ENCODE measurements at places on chromosomes 11 and 22.

- no peak for DNase-seq
These were observed 48.1 kb downstream of the DNHD1 start for GRCh38 chr11:6544921-6545850.

DNA sequence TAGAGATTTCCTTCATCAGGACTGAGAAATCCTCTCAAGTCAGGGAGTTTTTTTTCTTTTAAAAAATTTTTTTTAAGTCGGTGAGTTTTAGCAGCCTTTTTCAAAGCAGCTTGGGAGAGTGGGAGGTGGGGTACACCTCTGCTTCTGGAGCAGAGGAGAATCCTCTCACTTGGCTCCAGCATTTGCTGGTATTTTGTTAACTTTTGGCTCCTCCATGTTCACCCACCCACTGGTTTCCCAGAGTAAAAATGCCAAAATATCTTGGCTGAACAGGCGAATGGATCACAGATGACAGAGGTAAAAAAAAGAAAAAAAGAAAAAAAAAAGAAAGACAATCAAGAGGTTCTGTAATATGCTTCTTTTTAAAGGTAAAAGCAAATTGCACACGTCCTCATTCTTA lies 68.0 kb downstream of the GAB2 start:
- DNase-seq, result no peak

DNA sequence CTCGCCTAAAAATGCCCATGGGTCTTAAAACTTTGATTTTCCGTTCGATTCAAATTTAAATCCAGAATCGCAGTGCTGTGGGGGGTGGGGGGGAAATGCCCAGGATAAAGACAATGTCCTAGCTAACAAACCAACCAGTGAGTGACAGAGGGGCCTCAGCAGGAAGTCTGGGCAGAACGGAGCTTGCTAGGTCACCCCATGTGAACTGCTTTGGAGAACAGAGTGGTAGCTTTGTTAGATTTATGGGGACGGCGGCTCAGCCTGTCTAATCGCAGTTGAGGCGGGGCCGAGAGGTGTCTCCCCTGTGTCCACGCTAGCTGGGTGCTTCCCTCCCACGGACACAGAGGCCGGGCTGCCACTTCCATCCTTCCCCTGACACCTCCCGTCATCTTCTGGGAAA lies 243.9 kb downstream of the CTTN start:
- no peak for DNase-seq

- no peak for DNase-seq
These were observed 9.5 kb upstream of the OR5B12 start for GRCh38 chr11:58451585-58451984.

DNA sequence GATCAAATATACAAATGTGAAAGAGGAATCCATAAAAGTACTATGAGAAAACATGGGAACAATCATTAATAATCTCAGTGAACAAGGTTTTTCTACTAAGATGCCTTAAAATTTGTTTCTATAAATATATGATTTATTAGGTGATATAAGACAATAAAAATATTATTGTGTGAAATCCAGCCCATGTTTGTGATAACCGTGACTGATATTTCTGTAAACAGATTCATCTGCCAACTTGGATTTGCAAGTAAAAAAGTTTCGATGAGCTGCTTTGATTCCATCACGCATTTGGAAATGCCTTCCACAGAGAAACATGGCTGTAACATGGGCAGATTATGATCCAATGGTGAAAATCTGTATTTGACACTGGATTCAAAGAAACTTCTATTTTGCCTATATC lies 157.8 kb downstream of the NXPE2 start:
- no peak for DNase-seq

DNA sequence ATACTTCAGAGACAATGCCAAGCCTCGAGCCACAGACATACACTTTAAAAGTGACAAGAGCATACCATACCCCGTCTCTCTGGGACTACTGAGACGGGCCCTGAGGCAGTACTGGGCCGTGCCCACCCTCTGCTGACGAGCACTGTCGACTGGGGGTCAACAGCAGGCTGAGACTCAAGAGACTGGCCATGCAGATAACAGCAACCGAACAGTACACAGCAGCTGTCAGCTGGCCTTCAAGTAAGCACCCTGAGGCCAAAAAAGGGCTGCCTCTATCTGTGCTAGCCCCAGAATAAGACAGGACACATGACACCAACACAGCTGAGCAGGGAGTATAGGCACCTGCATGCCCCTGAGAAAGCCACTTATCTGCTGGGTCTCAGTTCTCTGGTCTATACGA lies 18.9 kb upstream of the TMEM121B start:
- DNase-seq, result no peak

DNA sequence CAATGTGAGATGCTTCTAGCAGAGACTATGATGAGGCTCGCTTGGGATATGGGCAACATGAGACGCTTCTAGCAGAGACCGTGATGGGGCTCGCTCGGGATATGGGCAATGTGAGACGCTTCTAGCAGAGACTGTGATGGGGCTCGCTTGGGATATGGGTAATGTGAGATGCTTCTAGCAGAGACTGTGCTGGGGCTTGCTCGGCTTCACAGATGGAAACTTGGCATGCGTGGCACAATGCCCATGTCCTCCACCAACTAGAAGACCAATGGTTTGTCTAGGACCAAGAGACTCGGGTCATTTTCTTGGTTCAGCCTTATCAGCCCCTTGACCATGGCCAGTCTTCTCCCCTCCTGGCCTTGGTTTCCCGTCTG lies 7.1 kb downstream of the MYEOV start:
- DNase-seq, result no peak

GRCh38 chr11:73461964-73462363 lies 85.8 kb downstream of the RELT start:
- no peak for DNase-seq

DNA sequence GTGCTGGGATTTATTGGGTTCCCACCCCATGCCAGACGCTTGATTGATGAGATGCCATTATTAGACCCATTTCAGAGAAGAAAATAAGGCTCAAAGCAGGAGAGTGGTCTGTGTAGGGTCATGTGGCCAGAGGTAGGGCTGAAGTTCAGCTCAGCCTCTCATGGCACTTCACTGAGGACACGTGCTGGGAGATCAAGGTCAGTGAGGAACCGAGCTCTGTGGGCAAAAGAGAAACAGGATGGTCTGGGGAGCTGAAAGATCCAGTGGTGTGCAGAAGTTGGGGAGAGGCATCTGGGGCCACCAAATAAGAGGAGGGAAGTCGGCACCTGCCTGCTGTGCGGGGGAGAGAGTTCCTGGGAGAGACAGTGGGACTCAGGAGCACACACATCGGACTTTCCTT lies 19.6 kb downstream of the RHOD start:
- no peak for DNase-seq

- DNase-seq, result no peak
These were observed 7.1 kb upstream of the RANBP1 start for GRCh38 chr22:20108757-20109230.

DNA sequence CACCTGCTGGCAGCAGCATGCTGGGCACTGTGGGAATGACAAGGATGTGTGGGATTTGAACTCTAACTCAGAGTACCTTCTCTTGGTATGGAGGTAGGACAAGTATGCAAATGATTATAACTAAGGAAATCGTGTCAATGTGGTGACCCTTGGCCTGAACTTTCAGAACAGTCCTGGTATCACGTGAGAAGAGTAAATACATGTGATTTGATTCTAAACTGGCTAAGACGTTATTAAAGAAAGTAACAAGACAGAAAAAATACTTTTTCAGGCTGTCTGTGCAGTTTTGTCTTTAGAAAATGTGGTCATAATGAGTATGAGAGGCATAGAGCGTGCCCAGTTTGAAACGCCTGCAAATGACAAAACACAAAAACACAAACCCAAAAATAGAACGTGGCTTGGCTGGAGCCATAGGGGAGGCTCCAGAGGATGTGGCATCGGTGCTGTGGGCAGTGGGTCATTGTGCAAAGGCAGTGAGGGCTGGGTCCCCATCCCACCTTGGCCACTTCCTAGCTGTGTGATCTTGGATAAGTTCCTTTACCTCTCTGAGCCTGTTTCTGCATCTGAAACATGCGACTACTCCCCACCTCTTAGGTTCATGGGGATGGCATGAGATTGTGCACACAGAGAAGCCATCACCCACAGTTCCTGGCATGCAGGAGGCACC lies 18.4 kb upstream of the IL2RB start:
- peak; percentile 22 for DNase-seq

GRCh38 chr22:31400023-31400397 lies 606 bp downstream of the DRG1 start:
- DNase-seq, result no peak

DNA sequence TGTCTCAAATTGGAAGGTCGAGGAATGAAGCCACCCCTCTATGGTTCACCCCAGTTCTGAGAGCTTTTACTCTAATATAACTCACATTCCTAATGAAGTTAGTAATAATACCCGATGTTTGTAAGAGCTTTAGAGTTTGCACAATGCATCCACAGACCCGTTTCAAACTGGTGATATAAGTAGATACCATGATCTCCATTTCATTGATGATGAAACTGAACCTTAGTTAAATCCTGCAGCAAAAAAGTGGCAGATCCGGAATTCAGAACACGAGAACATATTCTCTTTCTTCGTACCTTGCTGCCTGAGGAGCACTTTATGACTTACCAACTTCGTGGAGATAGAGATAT lies 757 bp upstream of the RBFOX2 start:
- DNase-seq, result no peak

DNA sequence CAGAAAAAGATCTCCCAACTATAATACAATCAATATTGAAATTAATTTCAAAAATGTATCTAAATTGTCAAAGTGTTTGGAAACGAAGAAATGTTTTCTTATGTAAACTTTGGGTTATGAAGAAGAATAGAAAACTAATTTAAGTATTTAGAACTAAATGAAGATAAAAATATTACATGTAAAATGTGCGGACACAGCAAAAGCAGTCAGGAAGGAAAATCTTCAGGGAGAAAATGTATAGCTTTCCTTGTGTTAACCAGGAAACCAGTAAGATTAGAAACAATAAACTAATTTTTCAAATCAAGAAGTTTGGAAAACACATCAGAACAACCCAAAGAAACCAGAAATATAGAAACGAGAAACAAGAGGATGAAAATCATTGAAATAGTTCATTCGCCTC lies 466.5 kb downstream of the BRD1 start:
- no peak for DNase-seq
